ENCODE measurements at places on chromosomes 12 and 14. TPM values are rescaled to one million over a fixed set of nuclear protein-coding genes. Genes with fewer than 3 reads are reported as not detected.

- no peak for DNase-seq
Observed at GRCh38 chr14:87018294-87018693, 974.7 kb downstream of the GALC start.

DNA sequence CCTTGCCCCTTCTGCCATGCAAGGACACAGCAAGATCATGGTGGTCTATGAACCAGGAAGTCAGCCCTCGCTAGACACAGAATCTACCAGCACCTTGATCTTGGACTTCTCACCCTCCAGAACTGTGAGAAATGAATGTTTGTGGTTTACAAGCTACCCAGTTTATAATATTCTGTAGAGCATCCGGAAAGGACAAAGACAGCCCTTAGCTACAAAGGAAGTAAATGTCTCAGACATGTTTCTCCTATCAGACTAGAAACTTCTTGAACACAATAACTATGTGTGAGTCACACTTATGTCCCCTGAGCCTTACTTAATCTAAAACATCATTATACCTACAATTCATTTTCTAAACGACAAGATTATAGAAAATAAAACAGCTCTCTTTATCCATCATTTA lies 176.7 kb downstream of the KLHL28 start:
- DNase-seq: no peak

Gene ASCL1
- not detected for total RNA-seq

DNA sequence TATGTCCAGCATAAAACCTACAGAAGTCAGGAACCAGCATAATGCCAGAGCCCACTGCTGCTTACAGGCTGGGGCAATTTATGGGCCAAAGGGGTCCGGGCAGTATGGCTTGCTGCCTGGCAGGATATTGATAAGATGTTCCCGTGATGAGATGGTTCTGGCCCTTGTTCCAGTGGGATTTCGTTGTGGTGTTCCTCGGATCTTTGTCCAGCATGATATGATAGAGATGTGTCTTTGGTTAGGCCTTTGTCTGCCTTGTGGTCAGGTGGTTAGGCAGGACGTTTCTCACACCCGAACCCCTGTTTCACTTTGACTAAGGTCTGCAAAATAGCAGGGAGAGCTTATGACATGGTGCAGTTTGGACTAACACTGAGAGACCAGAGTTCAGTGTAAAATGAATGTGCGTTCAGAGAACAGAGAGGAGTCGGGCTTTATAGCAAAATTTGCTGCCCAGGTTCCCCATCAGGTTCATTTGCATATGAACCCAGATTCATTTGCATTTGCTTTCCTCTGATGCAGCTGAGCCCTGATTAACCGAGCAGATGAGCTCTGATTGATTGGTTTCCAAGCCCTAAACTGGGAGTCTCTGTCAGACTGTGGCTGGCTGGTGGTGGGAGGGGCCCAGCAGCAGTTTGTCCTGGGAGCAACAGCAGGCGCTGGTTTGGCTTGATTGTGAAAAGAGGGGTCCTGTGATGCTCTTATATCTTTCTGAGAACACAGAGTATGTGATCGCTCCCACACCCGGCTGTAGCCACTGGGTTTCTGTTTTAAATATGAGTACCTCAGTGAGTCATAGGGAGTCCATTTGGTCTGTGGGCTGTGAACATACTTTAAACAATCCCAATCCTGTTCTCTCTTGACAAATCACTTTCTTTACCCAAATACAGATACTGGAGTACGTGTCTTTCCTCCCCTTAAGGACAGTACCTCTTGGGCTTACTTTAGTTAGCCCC lies 156.3 kb upstream of the PZP start:
- peak; percentile 21 for DNase-seq

DNA sequence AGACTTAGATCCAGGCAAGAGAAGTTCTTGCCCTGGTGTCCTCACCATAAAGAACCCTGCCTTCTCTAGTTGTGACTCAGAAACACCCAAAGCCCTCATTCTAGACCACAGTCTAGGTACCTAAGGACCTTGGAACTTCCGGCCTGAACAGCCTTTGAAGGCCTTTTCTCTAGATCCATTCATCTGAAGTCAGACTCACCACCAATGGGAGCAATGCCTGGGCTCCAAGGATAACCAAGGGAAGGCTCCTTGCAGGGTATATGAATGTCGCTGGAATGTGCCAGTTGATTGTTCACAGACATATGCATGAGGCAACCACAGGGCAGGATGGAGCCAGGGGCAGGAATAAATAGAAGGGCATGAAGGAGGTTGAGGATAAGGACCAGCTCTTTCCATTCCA lies 86.3 kb downstream of the PLCZ1 start:
- no peak for DNase-seq

Gene EP400
- 30.5 TPM for total RNA-seq

GRCh38 chr14:103058164-103059055 lies 1.1 kb upstream of the CDC42BPB start:
- no peak for DNase-seq

Gene RNU7-1
- not detected for total RNA-seq

Gene NPFF
- not detected for total RNA-seq

Gene PTCSC3
- total RNA-seq: not detected

Gene OR4E2
- total RNA-seq: not detected

Gene GLI1
- 4.5 TPM for total RNA-seq

DNA sequence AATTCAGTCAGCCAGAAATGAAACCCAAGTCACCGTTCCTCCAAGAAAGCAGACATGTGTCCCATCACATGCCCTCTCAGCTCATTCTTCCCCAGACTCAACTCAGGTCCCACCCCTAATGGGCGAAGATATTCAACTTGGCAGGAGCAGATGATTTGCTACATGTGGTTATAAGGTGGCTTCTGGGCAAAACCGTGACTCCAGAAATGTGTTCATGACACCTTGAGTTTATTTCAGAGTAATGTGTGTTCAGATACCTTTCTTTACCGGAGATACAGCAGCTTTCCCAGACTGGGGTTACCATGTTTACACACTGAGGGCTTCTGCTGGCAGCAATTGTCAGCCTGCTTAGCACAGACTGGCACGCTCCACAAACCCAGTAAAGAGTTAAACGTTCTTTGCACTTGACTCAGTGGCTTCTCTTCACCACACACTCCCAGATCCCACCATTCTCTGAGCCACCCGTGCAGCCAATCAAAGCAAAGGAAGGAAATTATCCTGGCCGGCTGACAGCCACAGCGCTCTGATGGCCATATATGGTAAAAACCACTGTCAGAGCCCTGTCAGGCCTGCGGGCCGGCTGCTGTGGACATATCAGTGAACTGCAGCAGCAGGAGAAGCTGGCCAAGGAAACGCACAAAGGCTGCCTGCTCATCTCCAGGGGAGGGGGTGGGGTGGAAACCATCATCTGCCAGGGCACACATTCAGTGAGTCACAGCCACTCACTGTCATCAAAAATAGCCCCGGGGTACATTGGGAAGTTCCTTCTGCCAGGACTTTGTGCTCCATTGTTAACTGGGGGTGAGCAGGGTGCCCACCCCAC lies 39.9 kb downstream of the CORO1C start:
- peak; percentile 99 for DNase-seq

DNA sequence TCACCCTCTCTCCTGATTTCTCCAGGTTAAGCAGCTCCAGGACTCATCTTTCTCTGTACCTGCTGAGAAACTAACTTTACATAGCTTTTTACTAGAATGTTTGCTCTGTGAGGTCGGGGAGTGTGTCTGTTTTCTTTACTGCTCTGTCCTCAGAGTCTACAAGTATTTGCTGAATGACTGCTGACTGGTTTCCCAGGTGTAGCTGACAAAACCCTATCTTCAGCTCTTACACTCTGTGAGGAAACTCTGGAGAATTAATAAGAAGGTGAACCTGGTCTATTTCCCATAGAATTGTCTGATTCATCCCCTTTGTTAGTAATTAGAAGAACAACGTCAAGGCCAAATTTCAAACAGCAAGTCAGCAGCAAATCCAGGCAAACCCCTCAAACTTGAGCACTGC lies 226.8 kb downstream of the ZFP36L1 start:
- no peak for DNase-seq

GRCh38 chr12:94621662-94622359 lies 28.5 kb downstream of the TMCC3 start:
- no peak for DNase-seq

GRCh38 chr12:111296906-111297463 lies 71.9 kb downstream of the PHETA1 start:
- no peak for DNase-seq

Gene TRPV4
- total RNA-seq: 1.8 TPM

DNA sequence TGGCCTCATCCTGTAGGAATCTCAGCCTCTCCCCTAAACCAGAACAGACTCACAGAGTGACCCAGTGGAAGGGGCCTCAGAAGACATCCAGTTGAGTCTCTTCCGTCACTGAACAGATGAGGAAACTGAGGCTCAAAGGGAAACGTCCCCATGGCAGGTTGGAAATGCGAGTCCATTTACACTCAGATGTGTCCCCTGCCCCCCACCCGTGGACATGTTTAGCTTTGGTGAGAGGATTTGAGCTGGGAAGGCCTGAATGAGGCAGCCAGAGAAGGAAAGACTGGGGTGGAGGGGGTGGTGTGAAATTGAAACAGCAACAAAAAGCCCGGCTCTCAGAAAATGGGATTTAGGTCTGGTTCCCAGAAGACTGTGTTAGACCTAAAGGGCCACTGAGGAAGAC lies 1.7 kb downstream of the FAIM2 start:
- no peak for DNase-seq

Gene MEG3
- 154 TPM for total RNA-seq

Gene ACTR6
- total RNA-seq: 26.1 TPM

Gene CAND1
- 150 TPM for total RNA-seq

Gene ASB2
- total RNA-seq: not detected

Gene GOLGA3
- 123 TPM for total RNA-seq

GRCh38 chr12:125028106-125028505 lies 34.7 kb downstream of the BRI3BP start:
- DNase-seq: no peak

DNA sequence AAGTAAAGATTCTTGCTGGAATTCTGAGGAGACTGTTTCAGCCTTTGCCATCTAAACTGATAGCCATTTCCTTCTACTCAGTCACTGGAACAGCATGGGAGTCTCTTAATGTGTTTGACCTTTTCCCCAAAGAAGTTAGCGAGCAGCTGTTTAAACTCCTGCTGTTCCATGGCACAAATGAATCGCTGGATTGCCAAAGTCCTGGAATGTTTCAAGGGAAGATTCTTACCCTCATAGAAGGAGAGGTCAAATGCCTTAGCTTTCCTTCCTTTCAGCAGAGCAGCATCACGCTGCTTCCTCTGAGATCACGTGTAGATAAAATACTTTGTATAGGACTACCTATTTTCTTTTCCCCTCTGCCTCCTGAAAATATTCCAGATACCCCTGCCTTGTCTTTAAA lies 10.5 kb upstream of the NR2C1 start:
- DNase-seq: peak; percentile 48

DNA sequence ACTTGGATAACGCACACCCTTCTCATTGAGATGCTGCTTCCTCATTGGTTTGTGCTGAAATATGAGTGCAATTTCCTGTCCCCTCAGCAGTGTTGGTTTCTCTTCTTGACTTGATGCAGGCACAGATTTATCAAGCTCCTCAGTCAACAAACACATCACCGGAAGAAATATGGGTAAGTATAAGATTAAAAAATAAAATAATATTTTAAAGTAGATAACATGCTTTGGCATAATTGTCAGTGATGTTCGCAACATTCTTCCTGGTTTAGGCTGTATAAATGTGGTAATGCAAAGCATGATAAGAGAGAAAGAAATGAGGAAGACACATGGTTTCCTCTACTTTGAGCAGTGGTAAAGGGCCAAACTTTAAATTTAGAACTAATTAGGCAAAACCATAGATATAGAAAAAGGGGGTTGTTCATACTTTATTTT lies at the start of gene GPR65:
Gene GPR65 (plus strand): TSS at position 86 of the 432 bp plus-strand sequence. CDS start 5,713 bp downstream, outside the sequence.
- no peak for DNase-seq

Gene IRAK3
- total RNA-seq: 1.2 TPM

DNA sequence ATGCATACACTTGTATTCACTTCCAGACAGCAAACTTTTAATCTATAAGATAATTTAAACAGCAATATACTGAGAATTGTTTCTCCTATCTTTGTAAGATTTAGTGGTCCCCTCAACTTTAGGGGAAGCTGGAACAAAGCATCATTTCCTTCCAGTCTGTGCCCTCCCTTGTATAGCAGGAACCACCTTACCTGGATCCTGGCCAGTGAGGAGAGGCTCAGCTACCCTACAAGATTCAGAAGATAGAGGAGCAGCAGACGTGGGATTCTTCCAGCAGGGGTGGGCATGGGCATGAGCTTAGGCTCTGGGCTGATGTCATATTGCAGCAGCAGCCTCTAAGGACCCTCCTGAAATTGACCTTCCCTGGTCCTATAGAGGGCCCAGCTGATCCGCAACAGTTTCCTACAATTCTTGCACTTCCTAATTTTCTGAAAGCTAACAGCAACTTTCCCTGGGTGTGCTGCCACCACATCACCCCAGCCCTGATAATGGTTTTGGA lies 21.3 kb downstream of the MOK start:
- no peak for DNase-seq

DNA sequence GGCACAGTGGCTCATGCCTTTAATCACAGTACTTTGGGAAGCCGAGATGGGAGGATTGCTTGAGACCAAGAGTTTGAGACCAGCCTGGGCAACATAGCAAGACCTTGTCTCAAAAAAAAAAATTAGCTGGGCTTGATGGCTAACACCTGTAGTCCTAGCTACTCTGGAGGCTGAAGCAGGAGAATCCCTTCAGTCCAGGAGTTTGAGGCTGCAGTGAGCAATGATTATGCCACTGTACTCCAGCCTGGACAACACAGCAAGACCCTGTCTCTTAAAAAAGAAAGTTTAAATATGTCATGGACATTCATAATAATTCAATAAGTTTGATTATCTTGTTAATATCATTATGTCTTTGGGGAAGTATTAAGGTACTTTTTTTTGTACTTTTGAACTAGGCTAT lies 38.9 kb downstream of the KIAA0586 start:
- no peak for DNase-seq

DNA sequence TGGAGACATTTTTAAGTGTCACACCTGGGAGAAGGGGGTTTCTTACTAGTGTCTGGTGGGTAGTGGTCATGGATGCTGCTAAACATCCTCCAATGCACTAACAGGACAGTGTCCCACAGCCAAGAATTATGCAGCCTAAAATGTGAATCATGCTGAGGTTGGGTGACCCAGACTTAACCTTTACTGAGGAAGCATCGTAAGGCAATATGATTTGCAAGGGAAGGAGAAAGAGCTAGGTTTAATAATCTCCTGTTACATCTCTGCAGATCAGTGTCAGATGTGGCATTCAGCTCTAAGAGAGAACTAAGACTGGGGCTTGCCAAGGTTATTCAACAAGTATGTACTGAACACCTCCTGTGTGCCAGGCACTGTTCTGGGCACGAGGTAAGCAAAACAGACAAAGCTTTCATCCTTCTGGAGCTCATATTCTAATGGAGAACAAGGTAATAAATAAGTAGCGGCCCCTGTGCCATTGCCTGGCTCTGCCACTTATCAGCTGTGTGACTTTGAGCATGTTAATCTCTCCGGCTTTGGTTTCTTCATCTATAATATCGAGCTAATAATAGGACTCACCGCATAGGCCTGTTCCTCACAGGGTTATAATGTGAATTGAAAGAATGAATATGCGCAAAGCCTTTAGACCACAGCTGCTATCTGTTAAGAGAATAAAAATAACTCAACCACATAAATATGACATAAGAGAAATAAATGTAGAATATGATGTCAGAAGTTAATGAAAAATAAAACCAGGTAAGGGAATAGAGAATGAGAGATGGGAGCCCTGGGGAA lies 13.5 kb upstream of the GOLGA5 start:
- DNase-seq: peak; percentile 38

Gene SPIC
- total RNA-seq: not detected

Data from HFFc6 (cell line).